ENCODE measurements at places on chromosomes 1 and 21.

GRCh38 chr1:68181165-68181556 is 51.2 kb downstream of the WLS start:
- no peak for DNase-seq

DNA sequence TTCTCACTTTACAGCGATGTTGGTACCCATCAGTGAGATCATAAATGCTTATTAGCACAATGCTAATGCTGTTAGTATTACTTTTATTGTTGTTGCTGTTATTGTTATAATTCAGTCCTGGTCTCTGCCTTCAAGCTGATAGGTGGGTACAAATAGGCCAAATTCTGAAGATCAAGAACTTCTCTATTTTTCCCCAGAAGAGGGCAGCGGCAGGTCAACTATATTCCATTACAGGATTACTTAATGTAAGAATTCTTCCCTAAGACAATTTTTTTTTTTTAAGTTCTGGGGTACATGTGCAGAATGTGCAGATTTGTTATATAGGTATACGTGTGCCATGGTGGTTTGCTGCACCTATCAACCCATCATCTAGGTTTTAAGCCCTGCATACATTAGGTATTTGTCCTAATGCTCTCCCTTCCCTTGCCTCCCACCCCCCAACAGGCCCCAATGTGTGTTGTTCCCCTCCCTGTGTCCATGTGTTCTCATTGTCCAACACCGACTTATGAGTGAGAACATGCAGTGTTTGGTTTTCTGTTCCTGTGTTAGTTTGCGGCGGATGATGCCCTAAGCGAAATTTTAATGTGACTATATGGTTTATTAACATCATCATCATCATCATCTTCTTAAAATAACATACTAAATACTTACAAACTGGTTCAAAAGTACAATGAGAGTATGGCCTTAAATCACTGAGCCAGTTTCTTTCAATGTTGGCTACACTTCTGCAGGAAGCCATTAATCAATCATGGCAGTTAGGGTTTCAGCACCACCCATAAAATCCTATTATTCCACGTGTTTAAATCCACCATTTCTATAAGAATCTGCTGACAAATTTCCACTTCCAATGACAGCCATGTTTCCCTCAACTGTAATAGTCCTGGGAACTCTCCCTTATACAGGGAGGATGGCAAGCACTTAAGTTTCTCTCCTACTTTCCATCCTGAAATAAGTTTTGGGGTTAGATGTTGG is 19.2 kb downstream of the SLC19A2 start:
- DNase-seq, result no peak

DNA sequence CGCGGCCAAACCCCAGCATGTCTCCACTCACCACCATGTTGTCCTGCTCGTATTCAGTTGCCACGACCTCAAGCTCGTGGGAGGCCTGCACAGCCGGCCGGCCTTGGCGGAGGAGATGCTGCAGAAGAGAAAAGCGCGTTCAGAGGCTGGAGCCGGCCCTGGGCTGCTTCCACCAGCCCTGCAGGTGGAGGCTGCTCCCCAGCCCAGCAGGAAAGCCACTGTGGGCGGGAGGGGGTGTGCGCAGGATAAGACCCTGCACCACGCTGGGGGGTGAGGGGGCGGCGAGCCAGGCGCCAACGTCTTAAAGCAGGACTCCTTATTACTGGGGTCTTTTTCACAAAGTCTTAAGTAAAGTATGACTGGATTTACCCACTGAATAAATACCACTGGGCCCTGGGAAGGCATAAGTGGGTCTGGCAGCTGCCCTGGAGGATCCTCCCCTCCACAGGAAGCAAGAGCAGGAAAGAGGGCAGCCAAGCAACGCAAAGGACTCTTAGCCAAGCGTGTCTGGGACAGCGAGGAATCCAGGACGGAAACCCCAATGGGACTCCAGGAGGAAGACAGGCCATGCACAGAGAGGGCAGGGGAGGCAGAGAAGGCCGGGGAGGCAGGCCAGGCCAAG is 104.8 kb downstream of the NPHP4 start:
- DNase-seq, result no peak

- DNase-seq, result no peak
Measured at GRCh38 chr1:45103534-45103933, 91.5 kb downstream of the UROD start.

- no peak for DNase-seq
Measured at GRCh38 chr1:51557168-51557567, 38.1 kb upstream of the EPS15 start.

DNA sequence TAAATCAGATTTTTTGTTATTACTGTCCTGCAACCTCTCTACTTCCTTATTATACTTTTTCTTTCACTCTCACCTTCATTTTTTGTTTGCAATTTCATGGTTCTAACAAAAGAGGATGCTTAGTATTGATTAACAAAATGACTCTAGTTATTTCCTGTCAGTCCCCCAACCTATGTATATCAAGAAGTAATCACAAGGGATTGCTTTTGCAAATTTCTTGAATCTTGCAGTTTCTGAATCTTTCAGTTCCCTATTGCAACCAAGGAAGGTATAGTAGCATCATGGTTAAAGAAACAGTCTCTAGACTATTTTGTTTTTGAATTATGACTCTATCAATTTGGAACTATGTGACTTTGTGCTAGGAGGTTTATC is 446.9 kb downstream of the NEGR1 start:
- DNase-seq, result no peak

GRCh38 chr1:107943694-107944093 is 21.3 kb downstream of the VAV3 start:
- no peak for DNase-seq

- DNase-seq, result no peak
Measured at GRCh38 chr21:42670884-42671283, 17.5 kb downstream of the PDE9A start.

- DNase-seq, result no peak
Measured at GRCh38 chr1:114080511-114081436, 72.9 kb downstream of the SYT6 start.

GRCh38 chr1:33470495-33471012 is 1.9 kb upstream of the ZSCAN20 start:
- DNase-seq, result peak; percentile 55

DNA sequence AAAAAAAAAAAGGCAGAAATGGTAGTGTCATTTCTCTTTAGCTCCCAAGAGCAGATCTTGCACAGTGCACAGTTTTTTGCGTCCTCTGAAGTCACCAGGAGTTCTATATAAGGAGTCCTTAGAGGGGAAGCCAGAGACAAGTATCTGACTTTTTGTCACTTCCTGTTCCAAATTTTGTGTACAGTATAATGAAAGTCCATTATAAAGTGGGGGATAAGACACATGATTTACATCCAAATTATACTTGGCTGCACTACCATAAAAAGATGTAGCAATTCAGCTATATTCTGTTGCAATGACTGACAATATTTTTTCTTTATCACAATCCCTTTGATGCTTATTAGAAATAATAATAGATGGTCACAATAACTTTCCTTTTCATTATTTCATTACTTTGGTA is 1276.9 kb upstream of the ADGRL2 start:
- DNase-seq, result no peak

DNA sequence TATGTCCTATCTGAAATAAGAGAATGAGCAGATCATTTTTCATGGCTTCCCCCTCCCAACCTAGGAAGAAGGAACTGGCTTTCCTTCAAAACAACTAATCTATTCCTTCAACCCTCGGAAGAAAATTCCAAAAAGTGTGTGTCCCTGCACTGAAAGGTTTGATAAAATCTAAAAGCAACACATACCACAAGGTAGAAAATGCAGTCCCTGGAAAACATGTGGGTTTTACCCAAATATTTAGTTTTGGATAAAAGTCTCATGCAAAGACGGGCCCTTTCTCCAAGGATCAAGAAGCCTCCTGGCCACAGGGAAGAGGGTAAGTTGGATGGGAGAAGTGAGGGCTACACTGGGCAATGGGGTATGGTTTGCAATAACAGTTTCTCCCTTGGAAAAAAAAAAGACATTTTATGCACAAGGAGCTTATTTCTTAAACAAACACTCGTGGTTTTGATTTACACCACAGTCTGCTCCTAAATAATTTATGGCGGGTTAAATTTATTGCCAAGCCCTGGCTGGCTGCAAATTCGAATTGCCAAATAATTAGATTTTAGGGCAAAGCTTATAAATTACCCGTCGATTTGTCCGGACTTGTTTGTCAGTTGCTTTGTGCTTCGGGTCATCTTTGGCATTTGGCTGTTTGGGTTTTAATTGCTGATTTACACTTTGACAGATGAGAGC is 28.9 kb downstream of the ERI3 start:
- no peak for DNase-seq

DNA sequence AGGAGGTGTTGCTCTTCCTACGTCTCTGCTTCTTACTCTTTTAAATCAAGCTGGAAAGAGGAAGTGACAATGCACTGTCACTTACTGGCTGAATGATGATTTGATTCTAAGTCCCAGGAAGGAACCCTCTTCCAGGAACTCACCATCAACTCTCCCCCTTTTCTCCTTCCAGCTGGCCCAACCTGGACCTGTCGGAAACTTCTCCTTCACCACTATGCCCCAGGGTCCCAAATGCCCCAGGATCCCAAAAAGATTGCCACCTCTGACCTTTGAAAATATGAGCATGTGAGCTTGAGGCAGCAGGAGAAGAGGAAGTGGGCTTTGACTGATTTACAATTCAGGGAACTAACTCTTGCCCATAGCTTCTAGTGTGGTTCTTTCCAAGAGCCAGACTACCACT is 5.3 kb upstream of the ADAMTS5 start:
- no peak for DNase-seq

GRCh38 chr1:158146165-158146564 is 34.5 kb upstream of the CD1D start:
- no peak for DNase-seq

Measured in activated naive CD4-positive, alpha-beta T cell treated with anti-CD3 and anti-CD28 coated beads, Interleukin-2, amount 50 U/mL, for 72 hours (primary cell).